SW 1271 (cell line): ENCODE measurements at places on chromosomes 7 and 10.

DNA sequence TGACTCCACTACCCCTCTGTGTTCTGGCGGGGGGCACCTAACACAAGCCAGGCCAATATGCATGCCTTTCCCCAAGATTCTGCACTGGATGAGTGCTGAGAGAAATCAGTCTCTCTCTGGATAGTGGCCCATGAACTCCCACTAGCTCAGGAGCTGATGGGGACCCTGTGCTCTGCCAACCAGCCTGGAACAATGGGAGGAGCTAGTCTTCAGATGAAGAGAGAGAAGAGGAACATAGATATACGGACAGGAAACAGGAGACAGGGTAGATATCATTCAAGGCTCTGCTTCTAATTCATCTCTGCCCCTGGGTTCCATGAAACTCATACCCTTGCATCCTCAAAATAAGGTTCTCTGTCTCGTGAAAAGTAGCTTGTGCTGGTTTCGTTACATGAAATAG lies 27.9 kb upstream of the PLXNA4 start:
- no peak for DNase-seq

DNA sequence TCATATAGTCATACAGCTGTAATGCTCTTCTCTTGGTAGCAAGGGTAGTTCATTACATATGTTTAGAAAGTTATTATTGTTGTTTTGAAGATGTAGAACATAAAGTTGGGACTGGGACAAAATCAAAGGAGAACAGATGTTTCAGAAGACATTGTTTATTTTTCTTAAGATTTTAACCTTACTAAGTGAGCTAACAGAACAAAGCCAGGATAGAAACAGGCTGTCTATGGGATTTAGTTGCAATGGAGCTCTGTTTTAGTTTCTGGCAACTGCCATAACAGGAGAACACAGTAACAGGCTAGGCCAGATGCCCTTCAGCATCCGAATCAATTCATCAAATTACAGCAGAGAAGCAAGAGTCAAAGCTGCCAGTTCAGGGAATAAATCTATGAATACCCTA lies 382.4 kb downstream of the ARL4A start:
- no peak for DNase-seq

DNA sequence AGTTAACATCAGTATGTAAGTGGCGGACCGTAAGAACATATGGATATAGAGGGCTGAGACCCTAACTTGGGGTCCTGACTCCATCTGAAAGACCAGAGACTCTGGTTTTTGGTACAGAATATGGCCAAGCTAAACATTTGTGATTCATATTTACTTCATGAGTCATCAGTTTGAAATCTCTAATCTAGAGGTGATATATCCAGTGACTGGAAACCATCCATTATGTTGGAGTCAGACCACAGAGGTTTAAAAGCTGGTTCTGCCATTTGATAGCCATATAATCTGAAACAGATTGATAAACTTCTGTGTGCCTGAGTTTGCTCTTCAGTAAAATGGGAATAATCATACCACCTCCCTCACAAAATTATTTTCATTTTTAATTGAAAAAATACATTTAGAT lies 505.3 kb downstream of the SORCS3 start:
- DNase-seq = no peak

DNA sequence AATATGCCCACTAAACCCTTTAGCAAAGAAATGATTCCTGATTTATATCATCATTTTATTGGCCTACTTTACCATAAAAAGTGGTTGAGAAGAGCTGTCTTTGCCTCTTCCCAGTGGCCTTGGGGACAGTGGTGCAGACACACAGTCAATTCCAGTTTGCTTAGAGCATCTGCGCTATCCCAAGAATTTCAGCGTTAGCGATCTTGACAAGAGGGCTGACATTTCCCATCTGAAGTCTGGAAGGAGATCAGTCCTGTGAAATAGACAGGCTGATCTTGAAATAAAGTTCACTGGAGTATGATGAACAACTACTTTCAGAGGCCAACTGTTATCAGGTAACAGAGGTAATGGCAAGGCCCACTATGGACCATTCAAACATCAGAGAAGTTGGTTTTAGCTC lies 475.3 kb upstream of the NRP1 start:
- DNase-seq = no peak

DNA sequence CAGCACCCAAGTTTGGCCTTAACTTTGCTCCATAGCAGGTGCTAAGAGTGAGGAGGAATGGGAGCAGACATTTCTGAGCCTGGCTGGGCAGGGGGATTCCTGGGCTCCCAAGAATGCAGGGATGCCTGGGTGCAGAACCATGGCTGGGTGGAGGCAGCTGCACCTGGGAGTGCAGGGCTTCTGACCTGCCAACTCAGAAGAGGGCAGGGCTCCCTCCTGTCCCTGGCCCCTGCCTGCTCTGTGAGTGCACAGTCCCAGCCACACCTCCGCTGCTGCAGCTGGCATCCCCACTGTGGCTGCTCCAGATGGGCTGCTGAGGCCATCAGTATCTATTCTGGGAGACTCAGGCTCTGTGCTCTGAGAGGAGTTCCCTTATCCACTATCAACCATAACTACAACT lies 747.4 kb upstream of the VSTM2A start:
- no peak for DNase-seq

- DNase-seq = no peak
These were observed 580 bp downstream of the MRPS16 start for GRCh38 chr10:73251683-73252444.

GRCh38 chr7:15215616-15216015 lies 313.1 kb upstream of the DGKB start:
- no peak for DNase-seq

GRCh38 chr10:93742633-93743349 lies 14.9 kb upstream of the LGI1 start:
- DNase-seq = no peak
